ENCODE measurements at places on chromosomes 16 and 17.

- DNase-seq: no peak
Observed at GRCh38 chr17:81868674-81869220, 2.4 kb downstream of the ARHGDIA start.

DNA sequence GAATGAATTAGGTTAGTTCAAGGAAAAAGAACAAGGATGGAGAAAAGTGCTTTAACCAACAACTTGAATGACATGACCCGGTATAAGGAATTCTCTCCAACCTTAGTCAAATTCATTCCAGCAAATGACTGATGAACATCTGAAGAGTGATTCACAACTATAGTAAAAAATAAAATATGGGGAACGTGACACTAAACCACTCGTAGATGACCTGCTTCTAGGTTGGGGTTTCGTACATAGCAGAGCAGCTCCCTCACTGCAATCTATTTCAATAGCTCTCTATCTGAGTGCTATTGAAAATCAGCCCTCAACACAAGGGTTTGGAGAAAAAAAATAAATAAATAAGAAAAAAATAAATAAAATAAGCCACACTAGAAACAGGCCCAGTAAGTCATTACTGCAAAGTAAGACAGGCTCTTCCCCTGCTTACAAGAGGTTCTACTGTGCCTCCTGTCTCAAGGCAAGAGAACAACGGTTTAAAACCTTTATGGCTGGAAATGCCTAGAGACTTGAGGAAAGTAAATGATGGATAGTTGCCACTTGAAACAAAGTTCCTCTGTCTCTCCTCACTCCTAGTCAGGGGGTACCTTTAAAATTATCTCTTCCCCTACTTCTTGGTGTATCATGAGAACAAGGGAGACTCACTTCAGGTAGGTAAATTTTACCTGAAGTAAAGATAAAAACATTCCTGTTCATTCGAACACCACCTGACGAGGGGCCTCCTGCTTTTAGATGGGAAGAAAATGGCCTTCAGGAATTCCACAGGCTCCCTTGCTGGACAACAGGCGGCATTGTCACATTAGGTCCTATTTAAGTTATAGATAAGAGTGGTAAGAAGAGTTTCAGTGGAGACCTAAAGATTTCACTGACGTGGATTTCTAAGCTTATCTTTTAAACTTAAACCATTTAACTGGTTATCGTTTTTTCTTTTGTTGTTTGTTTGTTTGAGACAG lies 20.5 kb downstream of the COG7 start:
- DNase-seq: no peak

GRCh38 chr16:88830258-88830657 lies 18.5 kb upstream of the APRT start:
- DNase-seq: no peak

DNA sequence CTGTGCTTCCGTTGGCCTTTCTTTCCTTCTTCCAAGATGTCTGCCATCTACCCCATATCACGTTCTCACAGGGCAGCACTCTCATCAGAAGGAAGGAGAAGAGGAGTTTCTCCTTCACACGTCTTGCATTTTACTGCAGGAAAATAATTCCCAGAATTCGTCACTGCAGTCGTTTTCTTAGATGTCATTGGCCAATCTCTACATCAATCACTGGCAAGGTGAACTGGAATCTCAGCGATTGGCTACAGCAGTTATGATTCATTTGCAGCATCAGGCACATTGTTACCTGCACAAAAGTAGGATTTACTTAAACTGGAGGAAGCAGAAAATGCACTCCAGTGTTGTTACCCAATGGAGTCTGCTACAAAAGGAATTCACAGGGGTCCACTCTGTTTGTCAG lies 277.2 kb upstream of the RBFOX1 start:
- DNase-seq: no peak

DNA sequence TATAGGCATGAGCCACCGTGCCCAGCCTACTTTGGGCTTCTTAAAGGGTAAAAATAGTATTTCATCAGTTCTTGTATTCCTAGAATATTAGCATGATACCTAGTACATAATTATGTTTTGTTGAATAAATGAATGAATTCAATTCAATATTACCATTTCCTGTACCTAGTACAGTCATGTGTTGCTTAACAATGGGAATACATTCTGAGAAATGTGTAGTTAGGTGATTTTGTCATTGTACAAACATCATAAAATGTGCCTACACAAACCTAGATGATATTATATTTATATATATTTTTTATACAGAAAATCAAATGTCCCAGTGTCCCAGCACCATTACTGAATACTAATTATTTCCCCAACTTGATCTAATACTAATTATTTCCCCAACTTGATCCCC lies 85.6 kb upstream of the HAS3 start:
- no peak for DNase-seq

- DNase-seq: no peak
Observed at GRCh38 chr16:53078765-53079485, 24.1 kb downstream of the CHD9 start.

GRCh38 chr17:14299280-14300141 lies 1.4 kb upstream of the HS3ST3B1 start:
- DNase-seq: peak; percentile 35

- no peak for DNase-seq
Observed at GRCh38 chr16:15773968-15774367, 82.9 kb downstream of the MYH11 start.

DNA sequence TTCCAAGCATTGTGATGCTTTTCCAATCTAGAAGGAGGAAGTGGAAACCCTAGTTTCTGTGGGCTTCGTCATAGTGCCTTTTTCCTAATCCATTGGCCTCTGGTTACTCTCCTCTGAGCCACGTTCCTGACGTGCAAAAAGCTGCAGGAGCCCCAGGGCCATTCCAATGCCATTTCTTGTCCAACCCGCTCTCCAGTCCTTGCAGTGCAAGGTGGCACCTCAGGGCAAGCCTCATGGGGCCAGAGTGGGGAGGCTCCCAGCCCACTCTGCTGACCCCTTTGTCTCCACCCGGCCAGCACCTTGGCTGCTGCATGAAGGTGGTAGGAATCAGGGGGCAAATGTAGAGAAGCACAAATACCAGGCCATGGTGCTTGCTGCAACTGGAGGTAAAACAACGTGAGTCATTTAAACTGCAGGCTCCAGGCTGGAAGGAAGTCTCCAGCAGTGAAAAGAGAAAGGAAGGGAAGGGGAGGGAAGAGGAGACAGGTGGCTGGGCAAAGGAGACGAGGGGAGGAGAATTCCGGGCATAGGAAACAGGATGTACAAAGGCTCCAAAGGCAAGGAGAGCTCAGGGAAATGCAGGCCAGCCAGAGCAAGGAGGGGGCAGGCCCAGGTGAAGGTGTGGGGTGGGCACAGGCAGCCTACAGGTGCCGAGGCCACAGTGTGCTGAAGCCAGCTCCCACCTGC lies 168.2 kb upstream of the TNRC6C start:
- DNase-seq: no peak

DNA sequence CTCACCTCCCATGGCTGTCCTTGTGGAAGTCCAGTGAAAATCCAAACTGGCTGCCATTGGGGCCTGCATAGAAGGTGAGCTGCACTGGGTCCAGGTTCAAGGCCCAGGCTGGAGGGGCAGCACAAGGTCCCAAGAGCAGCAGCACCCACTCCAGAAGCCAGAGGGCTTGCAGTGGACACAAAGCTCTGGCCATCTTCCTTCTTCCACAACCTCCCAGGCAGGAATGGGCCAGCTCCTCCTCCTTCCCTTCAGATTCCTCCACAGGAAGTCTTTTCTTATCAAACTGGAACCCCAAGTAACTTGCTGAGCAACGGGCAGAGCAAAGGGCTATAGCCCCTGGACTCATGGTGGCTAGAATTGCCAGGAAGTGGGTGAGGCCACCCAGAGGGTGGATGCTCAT lies at the start of gene ITGA2B:
Gene ITGA2B, minus strand, starts transcription at position 369 of the 400 bp plus-strand sequence. Its CDS starts 176 bp downstream, at position 193.
- no peak for DNase-seq

Data from activated CD4-positive, alpha-beta T cell treated with anti-CD3 and anti-CD28 coated beads, Interleukin-2, amount 50 U/mL, for 1 hour (primary cell).